Activated naive CD4-positive, alpha-beta T cell (primary cell): ENCODE measurements at places on chromosomes 7 and 10.

GRCh38 chr10:122141821-122142640, 129.1 kb upstream of the BTBD16 start:
- DNase-seq, result no peak

DNA sequence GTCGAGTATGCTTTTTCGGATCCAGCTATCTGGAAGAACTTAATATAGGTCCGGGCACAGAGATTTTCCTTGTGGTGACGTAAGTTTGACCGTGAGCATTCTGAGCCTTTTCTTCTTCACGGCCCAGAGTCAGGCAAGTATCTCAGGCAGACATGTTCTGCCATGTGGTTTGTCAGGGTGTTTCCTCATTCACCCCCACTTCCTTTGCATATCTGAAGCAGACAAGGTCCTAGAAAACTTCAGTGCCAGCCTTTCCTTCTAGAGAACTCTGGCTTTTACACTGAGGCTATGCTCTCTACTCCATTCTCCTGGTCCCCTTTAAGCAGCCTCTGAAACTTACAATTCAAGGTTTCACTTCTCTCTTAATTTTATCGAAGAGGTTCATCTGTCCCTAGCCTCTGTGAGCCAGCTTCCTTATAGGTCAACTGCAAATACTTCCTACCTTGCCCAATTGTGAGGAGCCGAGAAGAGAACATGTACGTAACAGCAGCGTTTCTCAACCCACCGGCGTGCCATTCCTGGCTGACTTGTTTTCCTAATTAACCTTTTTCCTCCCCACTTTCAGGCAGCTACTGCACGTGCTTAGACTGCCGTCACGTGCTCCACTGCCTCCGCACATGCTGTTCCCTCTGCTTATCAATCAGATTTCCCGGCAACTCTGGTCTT, 47.3 kb downstream of the CDCA7L start:
- no peak for DNase-seq

- no peak for DNase-seq
Observed at GRCh38 chr7:137302081-137302480, 41.5 kb downstream of the PTN start.

DNA sequence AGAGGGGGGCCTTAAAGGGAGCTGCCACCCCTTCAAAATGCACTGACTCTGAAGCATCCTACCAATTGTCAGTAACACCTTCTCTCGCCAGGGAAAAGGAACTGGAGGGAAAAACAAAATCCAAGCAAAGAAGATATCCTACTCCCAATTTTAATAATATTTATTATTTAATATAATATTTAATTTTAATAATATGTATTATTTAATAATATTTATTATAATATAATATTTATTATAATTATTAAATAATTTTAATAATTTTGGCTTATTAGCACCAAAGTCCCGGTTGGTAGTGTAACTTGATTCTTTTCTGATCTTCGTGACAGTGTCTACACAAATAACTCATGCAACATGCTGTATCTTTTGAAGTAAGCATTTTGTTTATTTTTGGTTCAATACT, 58.6 kb upstream of the AGBL3 start:
- DNase-seq, result no peak

DNA sequence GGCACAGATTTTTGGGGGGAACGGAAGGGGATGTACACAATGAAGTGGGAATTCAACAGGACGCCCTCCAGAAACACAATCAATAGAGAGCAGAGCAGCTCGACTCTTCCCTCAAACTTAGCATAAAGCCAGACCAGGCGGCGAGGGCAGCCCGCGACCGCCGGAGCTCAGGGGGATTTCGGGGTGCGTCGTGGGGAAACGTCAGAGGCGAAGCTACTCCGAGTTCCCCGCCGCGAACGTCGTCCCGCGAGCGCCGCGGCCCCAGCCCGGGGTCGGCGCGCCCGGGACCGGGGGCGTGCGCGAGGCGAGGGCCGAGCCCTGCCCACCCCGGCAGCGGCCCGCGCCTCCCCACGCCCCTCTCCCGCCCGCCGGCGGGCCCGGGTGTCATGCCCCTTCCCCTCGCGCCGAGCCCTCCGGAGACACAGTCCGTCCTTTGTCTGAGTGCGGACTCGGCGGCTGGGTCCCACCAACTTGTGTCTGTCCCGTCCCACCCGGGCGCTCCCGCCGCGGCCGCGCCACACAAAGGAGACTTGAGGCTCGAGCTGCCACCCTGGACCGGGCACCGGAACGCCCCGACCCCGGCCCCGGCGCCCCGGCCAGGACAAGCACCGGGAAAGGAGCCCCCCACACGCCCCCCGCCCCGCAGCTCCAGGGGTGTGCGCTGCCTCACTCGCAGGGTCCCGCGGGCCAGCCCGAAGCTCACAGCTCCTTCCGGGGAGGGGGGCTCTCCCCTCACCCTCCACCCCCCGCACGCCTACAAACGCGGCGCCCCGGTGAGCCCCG, 634 bp downstream of the EZH2 start:
- peak; percentile 30 for DNase-seq

- DNase-seq, result no peak
Observed at GRCh38 chr7:140229591-140230515, 53.1 kb upstream of the KDM7A start.

DNA sequence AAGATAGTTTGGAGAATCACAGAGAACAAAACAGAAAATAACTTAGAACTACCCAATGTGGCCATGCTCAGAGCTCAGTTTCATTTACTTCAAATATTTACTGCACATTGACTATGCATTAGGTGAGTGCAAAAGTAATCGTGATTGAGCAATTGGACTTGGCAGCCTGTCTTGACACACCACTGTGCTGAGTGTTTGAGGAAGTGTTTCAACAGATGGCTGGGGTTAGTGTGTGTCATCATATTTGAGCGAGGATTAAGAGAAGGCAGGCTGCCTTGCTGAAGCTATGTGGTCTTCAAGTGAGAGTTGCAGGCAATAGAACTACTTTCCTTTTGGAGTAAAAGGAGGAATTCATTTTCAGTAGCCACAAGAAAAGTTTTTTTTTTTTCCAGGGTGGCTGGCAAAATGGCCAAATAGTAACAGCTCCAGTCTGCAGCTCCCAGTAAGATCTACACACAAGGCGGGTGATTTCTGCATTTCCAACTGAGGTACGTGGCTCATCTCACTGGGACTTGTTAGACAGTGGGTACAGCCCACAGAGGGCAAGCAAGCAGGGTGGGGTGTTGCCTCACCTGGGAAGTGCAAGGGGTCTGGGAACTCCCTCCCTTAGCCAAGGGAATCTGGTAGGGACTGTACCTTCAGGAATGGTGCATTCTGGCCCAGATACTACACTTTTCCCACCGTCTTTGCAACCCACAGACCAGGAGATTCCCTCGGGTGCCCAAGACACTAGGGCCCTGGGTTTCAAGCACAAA, 37.6 kb downstream of the AKR1C4 start:
- no peak for DNase-seq

- no peak for DNase-seq
Observed at GRCh38 chr7:31047313-31048146, 4.6 kb upstream of the ADCYAP1R1 start.

- no peak for DNase-seq
Observed at GRCh38 chr7:90850471-90850870, 254.3 kb downstream of the CDK14 start.
